ENCODE measurements at places on chromosomes 5 and 9.

GRCh38 chr9:128921881-128922763 lies 1.3 kb downstream of the PHYHD1 start:
- DNase-seq = peak; percentile 55

- DNase-seq = no peak
Observed at GRCh38 chr5:32964261-32964660, 253.1 kb downstream of the NPR3 start.

DNA sequence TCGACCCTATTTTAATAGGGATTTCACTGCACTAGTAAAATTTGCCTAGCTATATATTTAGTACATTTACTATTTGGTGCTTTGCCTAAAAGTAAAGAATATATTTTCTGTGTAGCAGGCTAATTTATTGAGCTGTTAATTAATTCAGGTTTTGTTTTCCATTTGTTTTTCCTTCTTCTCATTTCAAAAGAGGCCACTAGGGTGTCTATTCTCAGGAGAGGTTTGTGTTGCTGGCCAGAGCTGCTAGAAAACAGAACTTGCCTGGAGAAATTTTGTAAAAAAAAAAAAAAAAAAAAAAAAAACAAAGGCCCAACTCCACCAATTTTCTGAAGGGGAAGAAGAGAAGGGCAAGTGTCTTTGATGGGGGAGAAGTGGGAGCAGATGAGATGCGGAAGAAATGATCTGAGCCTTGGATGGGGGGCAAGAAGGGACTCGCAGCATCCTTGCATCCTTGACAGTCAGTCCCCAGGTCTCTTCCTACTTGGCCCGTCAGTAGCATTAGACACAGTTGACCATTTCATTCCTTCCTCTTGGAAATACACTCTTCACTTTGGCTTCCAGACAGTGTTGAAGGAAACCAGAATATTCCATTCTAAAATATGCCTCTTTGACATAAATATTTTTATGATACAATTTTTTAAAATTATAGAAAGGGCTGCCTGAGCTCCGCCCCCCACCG lies 318.5 kb downstream of the TRPM3 start:
- DNase-seq = no peak

- DNase-seq = no peak
Observed at GRCh38 chr5:72487177-72487576, 20.0 kb downstream of the ZNF366 start.

GRCh38 chr9:107280543-107280942 lies 2.5 kb upstream of the RAD23B start:
- no peak for DNase-seq

DNA sequence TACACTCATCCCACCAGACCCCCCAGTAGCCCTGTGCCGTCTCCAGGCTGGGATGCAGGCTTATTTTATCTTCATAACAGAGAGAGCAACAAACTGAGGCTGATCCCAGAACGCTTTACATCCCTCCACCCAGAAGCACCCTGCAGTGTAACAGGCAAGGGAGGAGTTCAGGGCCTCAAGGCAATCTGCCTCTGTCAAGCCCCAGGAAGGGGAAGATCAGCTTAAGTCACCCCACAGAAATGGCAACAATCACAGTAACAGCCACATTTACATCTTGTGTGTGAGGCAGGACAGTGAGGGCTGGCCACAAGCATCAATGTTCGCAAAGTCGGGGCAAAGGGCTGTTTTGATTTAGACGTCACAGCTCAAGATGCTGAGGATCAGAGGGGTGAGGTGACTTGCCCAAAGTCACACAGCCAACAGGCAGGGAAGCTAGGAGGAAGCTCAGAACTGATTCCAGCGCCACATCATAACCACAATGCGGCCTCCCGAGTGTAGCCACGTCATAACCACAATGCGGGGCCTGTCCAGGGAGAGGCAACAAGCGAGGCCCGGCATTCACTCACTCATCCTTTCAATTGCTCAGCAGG lies 14.4 kb downstream of the STK10 start:
- peak; percentile 28 for DNase-seq

GRCh38 chr5:181160152-181160754 lies 12.9 kb downstream of the OR2V2 start:
- peak; percentile 86 for DNase-seq

GRCh38 chr9:76198336-76198735 lies 195.9 kb downstream of the RFK start:
- peak; percentile 76 for DNase-seq

DNA sequence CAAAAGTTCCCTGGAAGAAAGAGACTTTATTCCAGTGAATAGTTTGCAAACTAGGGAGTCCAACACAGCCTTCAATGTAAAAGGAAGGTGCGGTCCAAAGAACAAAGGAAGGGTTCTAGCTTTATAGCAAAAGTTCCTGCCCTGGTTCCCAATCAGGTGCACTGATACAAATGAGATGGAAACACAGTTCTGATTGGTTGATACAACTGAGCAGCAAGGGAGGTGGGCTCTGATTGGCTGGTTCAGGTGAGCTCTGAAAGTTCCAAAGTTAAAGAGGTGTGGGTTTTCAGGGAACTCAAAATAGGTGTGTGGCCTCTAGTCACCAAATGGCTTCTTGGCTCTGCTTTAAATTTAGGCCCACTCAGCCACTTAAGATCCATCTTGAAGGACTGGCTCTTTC lies 43.1 kb downstream of the P4HA2 start:
- no peak for DNase-seq

DNA sequence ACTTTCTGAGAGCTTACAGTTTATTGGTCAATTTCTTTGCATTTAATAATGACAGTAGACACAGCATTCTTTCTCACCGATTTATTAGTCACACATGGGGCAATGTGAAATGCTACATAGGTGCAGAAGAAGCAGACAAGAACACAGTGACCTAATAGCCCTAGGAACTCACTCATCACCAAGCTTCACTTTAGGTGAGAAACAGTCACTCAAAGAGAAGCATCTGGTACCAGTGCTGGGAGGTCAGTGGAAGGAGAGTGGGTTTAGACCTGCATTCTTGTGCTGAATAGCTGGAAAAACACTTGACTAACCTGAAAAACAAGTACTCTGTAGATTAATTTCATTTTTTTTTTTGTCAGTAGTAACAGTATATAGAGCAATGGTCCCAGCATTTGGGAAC lies 179.6 kb downstream of the GRIA1 start:
- DNase-seq = no peak

GRCh38 chr5:117082977-117083376 lies 508.4 kb upstream of the SEMA6A start:
- no peak for DNase-seq
